SW 1271 (cell line): ENCODE measurements at places on chromosomes 5 and 9.
A peak's percentile ranks its signal among the peaks of the same experiment; 100 is the strongest.

- no peak for DNase-seq
These were observed 145.9 kb downstream of the PCSK1 start for GRCh38 chr5:96287136-96287535.

DNA sequence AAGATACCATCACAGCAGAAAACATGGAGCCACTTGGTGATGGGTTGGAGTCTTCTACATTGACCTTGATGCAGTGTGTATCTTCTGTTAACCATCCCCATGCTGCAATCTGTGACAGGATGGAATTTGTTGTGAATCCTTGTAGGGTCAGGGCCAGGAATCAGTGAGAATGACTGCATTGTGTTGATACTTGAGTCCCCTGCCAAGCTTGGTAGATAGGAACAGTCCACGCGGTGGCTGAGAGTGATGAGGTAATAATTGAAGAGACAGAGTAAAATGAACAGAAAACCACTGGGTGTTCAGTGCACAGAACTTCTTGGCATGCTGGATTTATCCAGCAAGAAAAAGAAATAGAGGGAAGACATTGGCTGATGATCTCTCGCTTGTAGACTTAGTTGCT lies 217.5 kb downstream of the MAN2A1 start:
- DNase-seq, result no peak

- DNase-seq, result no peak
These were observed 70.9 kb downstream of the TEX10 start for GRCh38 chr9:100281676-100282387.

- no peak for DNase-seq
These were observed 5.9 kb upstream of the EGR1 start for GRCh38 chr5:138459311-138459933.

GRCh38 chr5:170100066-170100943 lies 5.4 kb upstream of the FOXI1 start:
- DNase-seq, result peak; percentile 86

GRCh38 chr9:76996700-76997099 lies 22.8 kb upstream of the FOXB2 start:
- peak; percentile 8 for DNase-seq

GRCh38 chr9:134395737-134396257 lies 69.5 kb downstream of the RXRA start:
- DNase-seq, result no peak

GRCh38 chr9:135295551-135296300 lies 183.9 kb upstream of the PPP1R26 start:
- DNase-seq, result no peak

- DNase-seq, result no peak
These were observed 1.3 kb downstream of the PCSK5 start for GRCh38 chr9:75891771-75892215.

- DNase-seq, result no peak
These were observed 16.2 kb upstream of the CPLX2 start for GRCh38 chr5:175855041-175855720.

DNA sequence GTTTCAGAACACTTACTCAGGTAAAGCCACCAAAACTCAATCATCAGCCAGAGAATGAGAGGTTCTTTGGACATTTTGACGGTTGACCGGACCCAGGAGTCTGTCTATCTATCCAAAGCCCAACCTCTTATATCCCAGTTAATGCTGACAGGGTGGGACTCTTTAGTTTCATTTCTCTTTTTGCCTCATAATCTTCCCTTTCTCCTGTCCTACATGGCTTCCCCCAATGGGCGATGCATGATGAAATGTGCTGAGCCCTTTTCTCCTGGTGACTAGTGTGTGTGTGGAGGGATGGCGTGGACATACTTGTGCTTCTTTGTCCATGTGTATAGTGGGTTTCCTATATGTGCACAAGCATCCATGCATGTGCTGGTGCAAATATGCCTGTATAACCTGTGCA lies at the start of gene TIMD4:
TIMD4 (minus strand) TSS at position 102 of the 400 bp plus-strand sequence; CDS start at position 74, 28 bp downstream.
- no peak for DNase-seq

- DNase-seq, result no peak
These were observed 11.7 kb downstream of the MLLT3 start for GRCh38 chr9:20610591-20610990.
